Substantia nigra (tissue), 51 donors: ENCODE measurements at places on chromosomes 16 and 17.

DNA sequence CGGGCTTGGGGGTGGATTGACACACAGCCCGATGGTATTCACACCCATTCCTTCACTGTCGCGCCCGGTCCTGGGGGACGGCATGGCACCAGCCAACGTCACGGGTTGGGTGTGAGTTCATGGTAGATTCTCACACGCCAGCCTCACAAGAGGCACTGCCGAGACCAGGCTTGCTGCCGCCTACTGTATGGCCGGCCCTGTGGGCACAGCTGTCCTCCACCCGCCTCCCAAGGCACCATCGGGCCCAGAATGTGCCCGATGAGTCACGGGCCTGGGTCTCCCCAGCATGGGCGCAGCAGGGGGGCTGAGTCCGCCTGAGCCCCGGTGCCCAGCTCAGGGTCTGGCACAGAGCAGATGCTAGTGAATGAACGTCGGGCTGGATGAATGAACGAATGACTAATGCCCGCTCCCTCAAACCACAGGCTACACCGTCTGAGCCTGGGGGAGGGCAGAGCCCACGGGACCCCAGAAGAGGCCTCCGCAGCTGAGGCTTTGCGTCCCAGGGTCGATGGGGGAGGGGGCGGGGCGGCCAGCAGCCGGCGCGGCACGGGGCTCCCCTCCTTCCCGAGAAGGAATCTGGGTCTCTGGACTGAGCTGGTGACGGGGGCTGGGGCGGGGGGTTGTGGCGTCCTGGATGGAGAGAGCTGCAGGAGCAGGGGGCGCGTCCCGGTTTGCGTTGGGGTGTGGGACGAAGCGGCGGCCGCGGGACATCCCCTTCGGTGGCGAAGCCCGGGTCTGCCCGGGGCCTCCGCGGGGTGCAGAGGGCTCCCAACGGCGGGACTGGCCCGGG is 829 bp downstream of the PITPNM3 start:
- DNase-seq = peak; percentile 12

DNA sequence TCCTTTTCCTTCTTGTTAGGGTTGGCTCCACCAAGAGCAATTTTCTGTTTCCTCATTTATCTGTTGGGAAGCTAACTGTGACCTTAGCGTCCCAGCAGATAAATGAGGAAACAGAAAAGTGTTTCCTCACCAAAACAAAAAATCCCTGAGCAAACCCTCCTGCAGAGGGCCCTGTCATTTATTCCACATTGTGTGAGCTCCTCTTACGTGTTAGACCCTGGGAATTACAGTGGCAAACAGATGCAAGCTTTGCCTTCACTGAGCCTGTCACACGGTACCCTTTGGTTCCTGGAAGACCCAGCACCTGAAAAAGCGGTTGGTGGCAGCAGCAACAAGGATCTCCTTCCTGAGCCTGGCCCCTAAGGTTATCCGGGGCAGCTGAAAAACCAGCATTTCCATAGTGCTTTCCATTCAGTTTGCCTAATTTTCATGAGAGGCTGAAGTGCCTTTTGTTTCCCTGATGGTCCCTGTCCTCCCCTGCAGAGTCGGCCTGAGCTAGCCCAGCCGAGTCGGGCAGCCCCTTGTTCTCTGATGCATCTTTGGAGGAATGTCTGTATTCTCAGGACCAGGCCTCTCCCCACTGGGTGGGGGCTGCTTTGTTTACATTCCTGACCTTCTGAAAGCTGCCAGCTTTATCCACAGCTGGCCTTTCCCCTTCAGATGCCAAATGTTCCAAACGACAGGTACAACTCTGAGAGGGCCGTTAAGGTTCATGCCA is 34.7 kb downstream of the YPEL2 start:
- DNase-seq = no peak

DNA sequence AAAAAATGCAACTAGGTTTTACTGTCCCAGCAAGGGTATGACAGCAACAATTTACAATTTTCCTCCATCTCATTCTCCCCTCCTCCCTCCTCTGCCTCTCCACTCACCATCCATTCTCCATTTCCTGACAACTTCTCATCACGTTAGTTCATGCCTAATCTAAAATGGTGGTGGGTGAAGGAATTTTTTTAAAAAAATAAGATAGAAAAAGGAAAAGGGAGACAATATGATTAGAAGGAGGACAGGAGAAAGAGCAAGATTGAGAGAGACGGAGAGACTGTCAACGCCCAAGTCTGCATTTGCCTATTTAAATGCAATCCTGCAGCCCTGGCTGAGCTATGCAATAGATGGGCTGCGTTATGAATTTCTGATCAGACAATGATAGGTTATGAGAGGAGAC is 380.7 kb upstream of the PSMD7 start:
- DNase-seq = no peak

DNA sequence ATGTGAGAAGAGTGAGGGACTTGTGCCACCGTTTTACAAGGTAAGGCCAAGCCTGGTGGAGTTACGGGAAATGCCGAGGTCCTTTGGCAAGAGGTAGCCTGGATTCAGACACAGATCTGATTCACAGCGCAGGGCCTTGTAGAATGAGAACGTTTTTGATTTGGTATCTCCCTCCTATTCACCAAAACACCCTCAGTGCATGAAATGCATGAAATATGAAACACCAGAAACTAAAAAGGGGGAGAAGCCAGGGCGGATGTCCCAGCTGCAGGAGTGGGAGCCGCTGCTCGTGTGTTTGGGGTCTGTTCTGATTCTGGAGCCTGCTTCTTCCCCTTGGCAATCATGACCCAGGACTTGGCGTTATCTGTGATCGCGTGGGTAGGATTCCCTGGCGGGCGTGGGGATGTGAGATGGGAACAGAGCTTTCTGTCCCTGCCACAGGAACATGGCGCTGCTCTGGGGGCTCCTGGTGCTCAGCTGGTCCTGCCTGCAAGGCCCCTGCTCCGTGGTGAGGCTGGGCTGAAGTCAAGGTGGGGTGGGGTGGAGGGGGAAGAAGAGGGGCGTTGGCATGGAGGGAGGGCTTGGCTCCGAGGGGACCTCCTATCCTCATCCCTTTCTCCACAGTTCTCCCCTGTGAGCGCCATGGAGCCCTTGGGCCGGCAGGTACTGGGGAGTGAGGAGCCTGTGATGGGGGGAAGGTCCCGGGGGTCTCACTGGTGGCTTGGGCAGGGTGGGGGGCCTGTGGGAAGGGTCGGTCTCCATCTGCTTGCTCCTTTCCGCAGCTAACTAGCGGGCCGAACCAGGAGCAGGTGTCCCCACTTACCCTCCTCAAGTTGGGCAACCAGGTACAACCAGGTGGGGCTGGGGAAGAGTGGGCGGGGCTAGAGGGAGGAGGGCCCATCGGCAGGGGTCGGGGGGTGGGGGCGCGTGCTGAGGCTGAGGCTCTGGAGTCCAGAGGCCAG is 2.2 kb downstream of the SERPINF2 start:
- no peak for DNase-seq

DNA sequence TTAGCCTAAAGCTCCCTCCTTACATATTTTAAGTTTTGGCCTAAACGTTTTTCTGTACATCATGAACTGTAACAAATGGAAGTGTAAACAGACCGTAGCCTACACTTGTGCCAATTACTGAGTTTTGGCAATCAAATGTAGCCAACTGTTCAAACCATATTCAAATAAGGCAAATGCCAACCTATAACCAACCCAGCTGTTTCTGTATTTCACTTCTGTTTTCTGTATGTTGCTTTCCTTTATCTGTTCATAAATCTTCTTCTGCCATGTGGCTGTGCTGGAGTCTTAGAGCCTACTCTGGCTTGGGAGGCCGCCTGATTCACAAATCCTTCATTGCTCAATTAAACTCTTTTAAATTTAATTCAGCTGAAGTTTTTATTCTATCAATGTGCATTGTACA is 6.9 kb upstream of the C16orf78 start:
- no peak for DNase-seq

DNA sequence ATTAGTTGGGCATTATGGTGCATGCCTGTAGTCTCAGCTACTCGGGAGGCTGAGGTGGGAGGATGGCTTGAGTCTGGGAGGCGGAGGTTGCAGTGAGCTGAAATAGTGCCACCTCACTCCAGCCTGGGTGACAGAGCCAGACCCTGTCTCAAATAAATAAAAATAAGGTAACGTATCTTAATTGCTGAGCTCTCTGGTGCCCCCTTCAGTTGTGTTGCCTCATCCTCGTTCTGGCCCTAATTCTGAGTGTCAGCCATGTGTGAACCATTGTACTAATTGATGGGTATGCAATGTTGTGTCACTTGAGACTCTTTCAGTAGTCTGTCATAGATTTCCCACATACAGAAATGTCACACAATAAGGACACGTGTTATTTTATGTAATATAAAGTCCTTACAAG is 363.1 kb upstream of the RBFOX1 start:
- no peak for DNase-seq

GRCh38 chr16:5031601-5032000 is 2.1 kb downstream of the NAGPA start:
- DNase-seq = no peak
